Mammary microvascular endothelial cell (primary cell): ENCODE measurements at places on chromosomes 13 and 19. TPM values are rescaled to one million over a fixed set of nuclear protein-coding genes. Genes with fewer than 3 reads are reported as not detected.

Gene ZNF569
- 2.5 and 3.6 TPM in 2 replicates for total RNA-seq

Gene PCDH9
- total RNA-seq: 1.7 and 2.2 TPM in 2 replicates

Gene DNAJB1
- total RNA-seq: 72.9 and 73.2 TPM in 2 replicates

Gene CGB3
- not detected in 2 replicates for total RNA-seq

Gene CGB1
- not detected in 2 replicates for total RNA-seq

Gene CEACAM7
- not detected in 2 replicates for total RNA-seq

Gene ITPKC
- total RNA-seq: 17.2 and 19.3 TPM in 2 replicates

Gene HSD17B14
- total RNA-seq: 12.5 and 13.3 TPM in 2 replicates

Gene RHPN2
- 0.54 and 1.3 TPM in 2 replicates for total RNA-seq

Gene CAPN12
- total RNA-seq: not detected in 2 replicates

Gene RAB3D
- 17.8 and 24.6 TPM in 2 replicates for total RNA-seq

Gene TEX101
- not detected in 2 replicates for total RNA-seq

Gene GGN
- 0.94 and 2.9 TPM in 2 replicates for total RNA-seq

Gene CGB5
- total RNA-seq: not detected in 2 replicates

Gene ADGRL1
- total RNA-seq: 0.73 and 3.2 TPM in 2 replicates

Gene FCAR
- not detected in 2 replicates for total RNA-seq

Gene TTC9B
- not detected in 2 replicates for total RNA-seq

Gene MAMSTR
- 0.67 and 1.6 TPM in 2 replicates for total RNA-seq

Gene RUBCNL
- total RNA-seq: not detected in 2 replicates

Gene TUBB4A
- total RNA-seq: not detected in 2 replicates

Gene OVOL3
- total RNA-seq: not detected in 2 replicates

Gene ZNF253
- 2.3 and 3.1 TPM in 2 replicates for total RNA-seq

Gene KLK1
- not detected in 2 replicates for total RNA-seq

Gene ZNF844
- total RNA-seq: 2.7 and 2.8 TPM in 2 replicates

Gene SBSN
- total RNA-seq: not detected in 2 replicates

Gene PRR36
- not detected in 2 replicates for total RNA-seq
